ENCODE measurements at places on chromosomes 1 and 21.
A peak's percentile ranks its signal among the peaks of the same experiment; 100 is the strongest.

DNA sequence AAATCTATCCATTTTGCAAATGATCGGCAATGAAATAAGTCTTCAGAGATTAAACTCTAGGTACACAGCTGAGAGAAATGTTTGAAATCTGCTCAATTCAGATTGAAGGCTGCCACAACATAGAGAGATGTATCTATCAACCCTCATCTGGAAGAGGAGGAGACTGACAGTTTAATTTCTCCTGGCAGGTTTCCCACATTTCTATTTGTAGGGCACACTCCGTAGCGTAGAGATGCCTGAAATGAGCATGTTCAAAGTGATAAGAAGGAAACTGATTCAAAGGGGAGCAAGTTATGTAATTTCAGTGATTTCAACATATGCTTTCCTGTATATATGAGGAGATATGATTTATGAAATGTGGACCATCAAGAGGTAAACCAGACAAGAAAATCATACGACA lies 44.1 kb downstream of the NIBAN1 start:
- DNase-seq = peak; percentile 42

DNA sequence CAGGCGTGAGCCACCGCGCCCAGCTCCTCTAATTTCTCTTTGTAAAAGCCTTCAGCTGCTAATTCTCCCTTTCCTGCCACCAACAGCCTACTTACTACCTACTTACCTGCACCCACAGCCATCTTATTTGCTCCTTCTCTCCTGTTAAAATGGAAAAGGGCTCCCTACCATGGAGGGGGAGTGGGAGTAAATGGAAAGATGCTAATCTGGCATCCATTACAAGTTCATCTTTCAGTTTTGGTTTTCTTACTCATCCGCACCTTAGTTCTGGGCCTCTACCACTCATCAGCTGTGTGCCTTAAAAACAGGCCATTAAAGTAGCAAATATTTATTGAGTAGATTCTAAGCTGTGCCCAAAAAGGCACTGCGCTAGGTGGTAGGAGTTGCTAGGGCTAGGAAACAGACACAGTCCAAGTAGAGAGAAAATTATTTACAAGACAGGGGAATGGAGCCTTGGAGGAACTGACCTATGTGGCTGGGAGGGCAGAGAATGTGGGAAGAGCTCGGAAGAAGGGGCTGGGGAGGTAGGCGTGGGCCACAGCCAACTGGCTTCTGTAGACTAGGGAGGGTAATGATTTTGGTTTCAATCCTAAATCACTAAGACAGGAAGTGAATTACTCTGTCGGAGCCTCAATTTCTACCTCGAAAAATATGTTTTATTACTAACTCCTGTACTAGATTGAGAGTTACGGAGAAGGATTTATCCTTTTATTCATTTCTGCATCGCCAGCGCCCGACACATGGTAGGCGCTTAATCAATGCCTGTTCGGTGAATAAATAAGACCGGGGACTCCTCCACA lies 685 bp upstream of the DDI2 start:
- DNase-seq = no peak

- DNase-seq = no peak
Observed at GRCh38 chr1:84271441-84272151, 29.9 kb upstream of the SAMD13 start.

DNA sequence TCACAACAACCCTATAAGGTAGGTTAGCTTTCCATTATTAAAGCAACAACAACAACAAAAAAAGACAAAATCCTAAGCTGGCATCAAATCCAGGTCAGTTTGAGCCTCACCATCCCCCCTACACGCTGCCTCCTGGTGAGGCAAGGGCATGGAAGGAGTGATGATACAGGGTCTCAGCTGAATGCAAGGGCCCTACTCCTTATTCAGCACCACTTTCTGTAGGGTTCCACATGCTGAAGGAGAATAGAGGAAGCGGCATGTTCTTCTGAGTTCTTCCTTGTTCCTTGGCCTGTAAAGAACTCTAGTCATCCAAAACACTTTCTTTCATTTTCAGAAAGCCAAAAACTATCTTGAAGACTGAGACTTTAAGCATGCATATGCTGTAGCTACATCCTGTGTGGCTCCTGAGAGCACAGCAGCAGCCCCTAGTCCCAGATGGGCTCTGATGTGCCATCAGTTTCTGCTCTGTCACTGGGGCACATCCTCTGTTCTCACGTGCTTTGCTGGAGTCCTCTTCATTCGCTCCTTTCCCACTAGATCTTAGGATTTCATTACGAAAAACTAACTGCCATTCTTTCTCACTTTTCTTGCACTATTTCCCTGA lies 6.2 kb downstream of the ILDR2 start:
- no peak for DNase-seq

DNA sequence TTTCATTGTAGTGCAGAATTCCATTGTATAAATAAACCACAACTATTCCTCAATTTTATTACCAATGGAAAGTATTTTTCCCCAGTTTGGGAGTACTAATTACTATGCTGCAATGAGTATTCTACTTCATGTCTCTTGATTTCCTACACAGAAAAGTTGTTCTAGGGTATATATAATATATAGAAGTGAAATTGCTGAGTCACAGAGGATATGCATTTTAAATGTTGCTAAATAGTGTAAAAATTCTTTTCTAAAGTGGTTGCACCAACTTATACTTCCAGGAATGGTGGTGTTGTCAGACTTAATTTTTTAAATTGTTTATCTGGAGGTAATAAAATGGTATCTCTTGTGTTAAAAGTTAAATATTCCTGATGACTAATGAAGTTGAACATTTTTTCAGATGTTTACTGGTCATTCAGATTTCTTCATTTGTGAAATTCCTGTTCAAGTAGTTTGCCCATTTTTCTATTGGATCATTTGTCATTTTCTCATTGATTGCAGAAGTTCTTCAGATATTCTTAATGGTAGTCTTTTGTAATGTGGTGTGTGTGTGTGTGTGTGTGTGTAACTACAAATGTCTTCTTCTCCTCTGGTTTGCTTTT lies 19.1 kb upstream of the MYOG start:
- no peak for DNase-seq

DNA sequence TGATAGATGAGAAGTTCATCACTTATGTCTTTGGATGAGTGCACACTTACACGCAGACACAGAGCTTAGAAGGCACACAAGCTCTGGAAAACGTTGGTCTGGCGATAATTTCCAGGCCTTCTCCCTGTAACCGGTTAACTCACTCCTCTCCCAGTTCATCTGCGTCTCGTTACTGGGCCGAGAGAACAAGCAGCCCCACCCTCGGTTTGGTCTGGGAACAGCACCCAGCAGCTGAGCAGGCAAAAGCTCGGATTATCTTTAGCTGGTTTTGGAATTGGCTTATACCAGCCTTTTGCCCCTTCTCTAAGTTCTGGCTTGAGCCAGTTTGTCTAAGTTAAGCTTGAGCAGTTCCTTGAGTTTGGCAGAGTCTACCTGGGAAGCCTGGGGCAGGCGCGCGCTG lies 27.3 kb upstream of the COL6A1 start:
- DNase-seq = no peak

GRCh38 chr1:202807451-202807925 lies 733 bp downstream of the KDM5B start:
- no peak for DNase-seq

DNA sequence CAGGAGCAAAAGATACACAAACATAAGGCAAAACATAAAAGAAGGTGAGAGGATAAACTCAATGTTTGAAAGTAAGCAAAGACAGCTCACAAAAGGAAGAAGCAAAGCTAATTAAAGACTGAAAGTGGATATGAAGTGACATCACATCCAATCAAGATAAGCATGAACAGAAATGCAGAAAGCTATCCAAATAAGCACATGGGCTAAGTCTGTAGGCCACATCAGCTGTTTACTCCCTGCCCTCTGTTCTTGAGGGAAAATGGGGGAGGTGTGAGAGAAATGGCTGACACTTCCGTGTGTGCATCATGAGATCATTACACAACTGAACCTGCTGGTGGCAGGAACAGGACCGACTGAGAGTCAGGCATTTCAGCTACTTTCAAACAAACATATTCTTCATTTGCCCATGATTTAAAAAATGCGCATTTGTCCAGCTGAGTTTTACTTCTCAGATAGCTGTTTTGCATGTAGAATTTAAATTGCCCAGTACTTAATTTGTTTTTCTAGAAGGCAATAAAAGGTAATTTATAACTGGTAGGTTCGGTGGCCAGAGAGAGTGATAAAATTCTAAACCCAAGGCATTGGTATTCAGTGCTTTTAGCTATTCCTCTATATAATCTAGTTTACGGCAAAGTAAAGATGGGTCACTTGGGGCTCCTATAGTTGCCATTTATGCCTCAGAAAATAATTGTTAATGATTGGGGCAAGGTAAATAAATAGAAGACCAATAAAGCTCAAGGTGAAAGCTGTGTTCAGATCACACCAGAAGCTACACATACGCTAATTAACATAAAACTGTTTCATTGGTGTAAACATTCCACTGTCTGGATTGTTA lies 27.2 kb upstream of the MAN1A2 start:
- DNase-seq = no peak

DNA sequence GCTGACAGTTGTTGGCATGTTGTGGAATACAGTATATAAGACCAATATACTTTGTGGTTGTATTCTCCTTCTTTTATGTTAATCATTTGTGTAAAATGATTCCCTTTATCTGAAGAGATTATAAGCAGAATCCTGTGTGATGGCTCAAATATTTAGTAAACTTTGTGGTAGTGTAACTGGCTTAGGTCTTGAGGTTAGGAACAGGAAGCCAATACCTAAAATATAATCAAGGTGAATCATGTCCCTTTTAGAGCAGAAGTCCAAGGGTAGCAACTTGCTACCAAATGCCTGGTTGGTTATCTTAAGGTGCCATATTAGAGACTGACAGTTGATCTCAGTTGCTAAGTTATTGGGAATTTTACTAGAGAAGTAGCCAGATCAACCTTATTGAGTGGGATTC lies 398.5 kb upstream of the ADAMTS5 start:
- DNase-seq = no peak

DNA sequence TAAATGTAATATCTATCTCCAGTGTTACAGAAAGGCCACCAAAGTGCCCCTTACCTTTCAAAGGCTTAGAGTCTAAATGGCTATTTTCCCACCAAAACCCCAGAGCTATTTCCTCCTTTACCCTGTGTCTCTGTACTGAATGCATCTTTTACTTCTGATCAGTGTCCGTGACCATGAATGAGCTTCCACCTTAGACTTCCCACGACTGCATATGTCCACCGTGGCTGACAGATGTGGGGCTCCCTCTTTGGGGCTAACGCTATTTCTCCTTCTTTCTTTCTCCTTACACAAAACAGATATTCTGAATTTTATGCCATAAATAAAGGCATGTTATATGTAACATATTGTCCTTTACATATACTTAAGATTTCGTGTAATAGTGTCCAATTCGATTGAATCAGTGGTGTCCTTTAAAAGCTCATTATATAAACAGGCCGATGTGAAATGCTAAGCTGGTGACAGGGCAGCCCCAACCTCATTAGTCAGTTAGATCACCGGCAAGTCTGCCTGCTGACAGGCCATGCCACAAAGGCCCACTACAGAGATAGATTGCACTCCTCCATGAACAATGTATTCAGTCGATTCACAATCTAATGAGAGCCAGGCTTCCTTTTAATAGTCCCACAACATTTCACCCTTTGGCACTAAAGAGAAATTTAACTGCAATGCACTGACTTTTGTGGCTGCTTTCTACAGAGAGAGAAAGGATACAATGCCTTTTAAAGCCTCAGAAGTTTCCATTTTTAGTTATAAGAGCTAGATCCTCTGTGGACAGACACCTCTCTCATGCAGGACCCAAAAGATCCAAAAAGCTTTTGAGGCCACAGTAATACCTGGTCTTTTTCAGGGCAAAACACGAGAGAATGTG lies 297.9 kb downstream of the PCP4 start:
- DNase-seq = no peak

DNA sequence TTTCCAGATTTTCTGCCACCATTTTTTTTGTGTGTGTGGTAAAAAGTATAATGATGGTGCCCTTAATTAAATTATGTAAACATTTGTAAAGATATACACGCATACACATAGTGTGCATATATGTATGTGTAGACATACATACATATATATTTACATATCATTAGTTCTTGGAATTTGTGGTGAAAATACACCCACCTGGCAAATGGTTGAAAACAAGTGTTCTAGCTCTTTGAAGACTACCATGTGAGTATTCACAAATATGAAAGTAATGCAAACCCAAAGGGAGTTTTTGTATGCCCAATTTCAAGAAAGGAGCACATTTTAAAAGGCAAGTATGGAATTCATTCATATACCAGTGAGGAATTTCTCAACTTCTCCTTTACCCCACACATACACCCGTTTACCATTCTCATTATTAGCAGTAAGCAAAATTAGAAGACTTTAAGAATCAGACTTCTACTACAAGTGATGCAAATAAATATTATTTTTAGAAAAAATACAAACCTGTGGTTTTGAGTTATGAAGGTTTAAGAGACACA lies 8.0 kb downstream of the RABGAP1L start:
- DNase-seq = no peak

- DNase-seq = no peak
Observed at GRCh38 chr1:207393610-207394009, 60.5 kb upstream of the CR2 start.

- peak; percentile 17 for DNase-seq
Observed at GRCh38 chr1:175338387-175339135, 146.0 kb upstream of the KIAA0040 start.

GRCh38 chr21:44880405-44881197 lies 7.1 kb upstream of the PTTG1IP start:
- no peak for DNase-seq

- no peak for DNase-seq
Observed at GRCh38 chr1:214727274-214727673, 124.3 kb downstream of the CENPF start.

- DNase-seq = no peak
Observed at GRCh38 chr1:78716186-78716585, 66.6 kb downstream of the IFI44 start.

DNA sequence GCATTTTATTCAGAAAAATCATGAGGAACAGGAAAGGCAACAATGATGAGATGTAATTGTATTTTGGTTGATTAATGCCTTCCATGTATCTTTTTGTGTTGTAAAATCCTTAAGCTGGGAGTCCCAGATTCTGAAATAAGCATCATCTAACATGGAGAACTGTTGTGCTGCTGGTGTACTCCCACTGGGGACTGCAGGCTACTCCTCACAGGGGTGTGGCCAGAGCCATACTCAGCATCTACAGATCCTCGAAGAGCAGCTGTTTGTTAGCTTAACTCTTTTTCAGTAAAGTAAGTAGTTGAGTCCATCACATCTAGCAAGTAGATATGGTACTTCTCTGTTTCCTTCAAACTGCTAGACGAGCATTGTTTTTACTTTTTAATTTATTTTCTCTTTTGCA lies 358.0 kb downstream of the BRINP3 start:
- DNase-seq = no peak

- DNase-seq = no peak
Observed at GRCh38 chr1:180230416-180230790, 339 bp downstream of the LHX4 start.

GRCh38 chr1:203506858-203507626 lies 13.1 kb downstream of the OPTC start:
- DNase-seq = no peak

DNA sequence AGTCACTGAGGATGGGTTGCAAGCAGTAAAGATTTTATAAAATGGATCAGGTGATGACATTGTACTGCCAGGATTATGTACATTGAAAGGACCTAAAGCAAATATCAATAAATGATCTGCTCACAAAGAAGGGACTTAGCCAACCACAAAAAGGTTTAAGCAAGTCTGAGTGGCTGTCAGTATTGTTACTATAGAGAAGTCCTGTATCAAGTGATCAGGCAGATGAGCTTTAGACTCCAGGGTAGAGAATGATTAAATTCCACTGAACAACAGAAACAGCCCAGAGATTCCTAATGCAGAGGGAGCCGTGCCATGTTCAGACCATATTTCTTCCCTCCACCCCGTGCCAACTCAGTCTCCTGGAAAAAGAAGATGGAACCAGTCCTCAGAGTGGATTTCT lies 138.9 kb downstream of the SETD4 start:
- no peak for DNase-seq

GRCh38 chr1:8228253-8228652 lies 89.7 kb upstream of the SLC45A1 start:
- no peak for DNase-seq
